Endothelial cell of coronary artery (primary cell): ENCODE measurements at places on chromosomes 3 and 15. TPM values are rescaled to one million over a fixed set of nuclear protein-coding genes. Genes with fewer than 3 reads are reported as not detected.

The RSRC1 gene
- total RNA-seq = 50.9 and 52.7 TPM in 2 replicates

The GOLGA8J gene
- 0.09 TPM in 1 of 2 replicates, not detected in the other for total RNA-seq

The ADAMTS7 gene
- 10.7 and 22.8 TPM in 2 replicates for total RNA-seq

The TJP1 gene
- total RNA-seq = 81.6 and 85.1 TPM in 2 replicates

The GJD2 gene
- total RNA-seq = not detected in 2 replicates

The GRIP2 gene
- total RNA-seq = not detected in 2 replicates

The WNT7A gene
- total RNA-seq = not detected in 2 replicates

The TF gene
- under 0.01 and 0.36 TPM in 2 replicates for total RNA-seq

The CCR9 gene
- total RNA-seq = not detected in 2 replicates

The SLC28A1 gene
- not detected in 2 replicates for total RNA-seq

The CGGBP1 gene
- total RNA-seq = 36.0 and 52.7 TPM in 2 replicates

The CLDN16 gene
- total RNA-seq = under 0.01 TPM in 2 replicates

The METTL6 gene
- 22.0 and 24.5 TPM in 2 replicates for total RNA-seq

The ZDHHC23 gene
- 1.9 and 2.5 TPM in 2 replicates for total RNA-seq

The DPPA2 gene
- total RNA-seq = not detected in 2 replicates

The HTR3E gene
- total RNA-seq = not detected in 2 replicates

The SATB1 gene
- total RNA-seq = 9.7 and 11.4 TPM in 2 replicates

The MRAS gene
- 7.0 and 21.6 TPM in 2 replicates for total RNA-seq

The ZNF80 gene
- not detected in 2 replicates for total RNA-seq

The DAZL gene
- not detected in 2 replicates for total RNA-seq

The LYZL4 gene
- 0.18 TPM in 1 of 2 replicates, not detected in the other for total RNA-seq

The ARPIN gene
- 8.4 and 10.4 TPM in 2 replicates for total RNA-seq

The PYDC2 gene
- not detected in 2 replicates for total RNA-seq

The STRA6 gene
- total RNA-seq = 0.85 TPM in 1 of 2 replicates, not detected in the other

The EPHA3 gene
- 1.7 TPM in 1 of 2 replicates, not detected in the other for total RNA-seq

The ACTC1 gene
- total RNA-seq = not detected in 2 replicates

The RARB gene
- total RNA-seq = 28.0 and 51.6 TPM in 2 replicates

The CLDN1 gene
- 0.09 and 0.47 TPM in 2 replicates for total RNA-seq

The PAQR5 gene
- total RNA-seq = 0.28 and 0.36 TPM in 2 replicates

The LTF gene
- 0.09 TPM in 1 of 2 replicates, not detected in the other for total RNA-seq

The CHRNB4 gene
- not detected in 2 replicates for total RNA-seq

The UBA3 gene
- total RNA-seq = 81.0 and 87.5 TPM in 2 replicates

The INSYN1 gene
- total RNA-seq = 0.56 and 0.81 TPM in 2 replicates

The ATP8B4 gene
- total RNA-seq = under 0.01 TPM in 1 of 2 replicates, not detected in the other

The PLA2G4B gene
- 0.27 and 1.2 TPM in 2 replicates for total RNA-seq

The ISLR2 gene
- 0.09 TPM in 1 of 2 replicates, not detected in the other for total RNA-seq

The ZDHHC3 gene
- total RNA-seq = 48.7 and 50.4 TPM in 2 replicates

The PRRT3 gene
- 0.72 and 0.94 TPM in 2 replicates for total RNA-seq

The IQCH gene
- 1.2 and 1.3 TPM in 2 replicates for total RNA-seq

The SCN11A gene
- total RNA-seq = 0.09 TPM in 1 of 2 replicates, not detected in the other

The ITIH4 gene
- 0.38 and 0.72 TPM in 2 replicates for total RNA-seq

The IVD gene
- total RNA-seq = 36.4 and 46.3 TPM in 2 replicates

The C3orf20 gene
- total RNA-seq = under 0.01 TPM in 2 replicates

The ARHGEF26 gene
- 0.54 and 0.94 TPM in 2 replicates for total RNA-seq

The LOXL1 gene
- total RNA-seq = 4.1 and 20.2 TPM in 2 replicates

The RTP1 gene
- not detected in 2 replicates for total RNA-seq
